ENCODE measurements at places on chromosomes 16 and 17. TPM values are rescaled to one million over a fixed set of nuclear protein-coding genes. Genes with fewer than 3 reads are reported as not detected.

- DNase-seq, result no peak
Observed at GRCh38 chr17:36937959-36938565, 787 bp downstream of the LHX1 start.

Gene MED31
- 24.8 TPM for polyA plus RNA-seq

GRCh38 chr17:82330322-82331239, 3.0 kb downstream of the SECTM1 start:
- no peak for DNase-seq

DNA sequence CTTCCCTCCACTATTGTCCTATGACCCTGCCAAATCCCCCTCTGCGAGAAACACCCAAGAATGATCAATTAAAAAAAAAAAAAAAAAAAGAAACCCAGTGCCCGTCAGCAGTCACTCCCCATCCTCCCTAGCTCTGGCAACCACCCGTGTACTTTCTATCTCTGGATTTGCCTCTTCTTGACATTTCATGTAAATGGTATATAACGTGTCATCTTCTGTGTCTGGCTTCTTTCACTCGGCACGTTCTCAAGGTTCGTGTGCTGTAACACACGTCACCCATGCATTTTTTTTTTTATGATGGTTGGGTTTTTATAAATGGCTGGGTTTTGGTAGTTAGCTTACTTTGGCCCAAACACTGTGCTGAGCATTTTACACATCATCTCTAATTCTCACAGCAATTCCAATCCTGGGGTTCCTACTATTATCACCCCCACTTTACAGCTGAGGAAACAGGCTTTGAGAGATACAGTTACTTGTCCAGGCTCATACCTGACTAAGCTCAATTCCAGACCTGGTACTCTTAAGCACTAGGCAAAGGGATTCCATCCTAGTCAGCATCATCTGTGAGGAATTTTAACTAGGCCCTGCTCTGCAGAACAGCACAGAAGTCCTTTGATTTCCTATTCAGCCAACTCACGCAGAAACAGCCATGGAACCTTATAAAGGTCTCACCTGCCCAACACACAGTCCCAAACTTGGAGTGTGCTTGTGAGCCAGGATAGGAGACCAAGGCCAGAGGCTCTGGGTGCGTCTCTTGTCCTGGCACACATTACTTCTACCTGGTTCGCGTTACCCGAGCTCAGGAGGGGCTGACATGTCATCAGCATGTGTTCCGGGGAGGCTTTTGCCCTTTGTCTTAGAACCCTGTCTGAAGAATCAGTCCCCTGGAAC, 11.7 kb downstream of the NDUFAB1 start:
- DNase-seq, result no peak

DNA sequence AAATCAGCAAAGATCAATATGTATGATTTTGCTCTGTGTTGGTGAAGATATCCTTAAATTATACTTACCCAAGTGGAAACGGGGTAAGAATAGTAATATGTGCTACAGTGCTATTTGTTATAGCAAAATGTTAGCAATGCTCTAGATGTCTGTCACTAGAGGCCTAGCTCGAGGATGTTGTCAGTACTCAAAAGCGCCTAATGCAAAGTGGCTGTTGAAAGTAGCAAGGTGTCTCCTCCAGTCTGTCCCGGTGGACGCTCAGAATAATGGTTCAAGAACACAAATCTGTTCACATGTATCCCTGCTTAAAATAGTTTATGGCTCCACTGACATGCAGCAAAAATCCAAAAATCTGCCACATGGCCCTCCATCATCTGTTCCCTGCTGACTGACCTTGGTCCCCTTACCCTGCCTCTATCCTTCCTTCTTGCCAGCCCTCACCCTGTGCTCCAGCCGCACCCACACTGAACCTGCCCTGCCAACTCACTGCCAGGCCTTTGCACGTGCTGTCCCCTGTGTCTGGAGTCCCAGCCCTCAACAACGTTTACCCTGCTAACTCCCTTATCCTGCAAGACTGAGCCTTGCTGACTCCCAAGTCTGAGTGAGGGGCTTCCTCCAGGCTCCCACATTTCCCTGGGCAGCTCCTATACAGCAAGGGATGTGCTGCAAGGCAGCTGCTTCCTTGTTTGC, 9.6 kb upstream of the RNF112 start:
- DNase-seq, result no peak

DNA sequence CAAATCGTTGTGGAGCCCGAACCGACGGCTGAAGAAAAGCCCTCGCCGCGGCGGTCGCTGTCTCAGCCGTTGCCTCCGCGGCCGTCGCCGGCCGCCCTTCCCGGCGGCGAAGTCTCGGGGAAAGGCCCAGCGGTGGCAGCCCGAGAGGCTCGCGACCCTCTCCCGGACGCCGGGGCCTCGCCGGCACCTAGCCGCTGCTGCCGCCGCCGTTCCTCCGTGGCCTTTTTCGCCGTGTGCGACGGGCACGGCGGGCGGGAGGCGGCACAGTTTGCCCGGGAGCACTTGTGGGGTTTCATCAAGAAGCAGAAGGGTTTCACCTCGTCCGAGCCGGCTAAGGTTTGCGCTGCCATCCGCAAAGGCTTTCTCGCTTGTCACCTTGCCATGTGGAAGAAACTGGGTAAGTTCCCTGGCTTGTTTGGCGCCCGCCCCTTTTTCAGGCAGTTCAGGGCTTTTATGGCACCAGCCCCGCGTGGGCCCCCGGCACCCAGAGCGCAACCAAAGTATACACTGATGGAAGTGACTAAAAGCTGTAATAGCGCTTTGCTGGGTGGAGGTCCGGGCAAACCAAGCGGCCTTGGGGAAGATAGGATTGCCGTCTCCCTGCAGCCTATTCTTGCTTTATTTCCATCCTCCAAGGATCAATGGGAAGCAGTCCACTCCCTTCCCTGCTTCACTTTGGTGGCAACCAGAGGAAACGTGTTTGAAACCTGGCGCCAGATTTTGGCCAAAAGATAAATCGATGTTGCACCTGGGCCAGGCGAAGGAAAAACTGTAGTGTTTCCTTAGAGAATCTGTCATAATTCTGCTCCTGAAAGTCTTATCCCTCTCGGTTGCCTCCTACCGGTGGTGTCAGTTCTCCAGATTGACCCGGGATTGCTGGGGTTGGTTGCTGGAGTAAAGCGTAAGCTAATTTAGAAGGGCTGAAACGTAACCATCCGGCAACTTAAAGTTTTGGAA, 775 bp downstream of the PPM1D start:
- peak; percentile 87 for DNase-seq

Gene TMEM114
- polyA plus RNA-seq, result not detected

- no peak for DNase-seq
Observed at GRCh38 chr17:37558299-37558698, 50.9 kb downstream of the SYNRG start.

Gene OR3A3
- 0.10 TPM for polyA plus RNA-seq

DNA sequence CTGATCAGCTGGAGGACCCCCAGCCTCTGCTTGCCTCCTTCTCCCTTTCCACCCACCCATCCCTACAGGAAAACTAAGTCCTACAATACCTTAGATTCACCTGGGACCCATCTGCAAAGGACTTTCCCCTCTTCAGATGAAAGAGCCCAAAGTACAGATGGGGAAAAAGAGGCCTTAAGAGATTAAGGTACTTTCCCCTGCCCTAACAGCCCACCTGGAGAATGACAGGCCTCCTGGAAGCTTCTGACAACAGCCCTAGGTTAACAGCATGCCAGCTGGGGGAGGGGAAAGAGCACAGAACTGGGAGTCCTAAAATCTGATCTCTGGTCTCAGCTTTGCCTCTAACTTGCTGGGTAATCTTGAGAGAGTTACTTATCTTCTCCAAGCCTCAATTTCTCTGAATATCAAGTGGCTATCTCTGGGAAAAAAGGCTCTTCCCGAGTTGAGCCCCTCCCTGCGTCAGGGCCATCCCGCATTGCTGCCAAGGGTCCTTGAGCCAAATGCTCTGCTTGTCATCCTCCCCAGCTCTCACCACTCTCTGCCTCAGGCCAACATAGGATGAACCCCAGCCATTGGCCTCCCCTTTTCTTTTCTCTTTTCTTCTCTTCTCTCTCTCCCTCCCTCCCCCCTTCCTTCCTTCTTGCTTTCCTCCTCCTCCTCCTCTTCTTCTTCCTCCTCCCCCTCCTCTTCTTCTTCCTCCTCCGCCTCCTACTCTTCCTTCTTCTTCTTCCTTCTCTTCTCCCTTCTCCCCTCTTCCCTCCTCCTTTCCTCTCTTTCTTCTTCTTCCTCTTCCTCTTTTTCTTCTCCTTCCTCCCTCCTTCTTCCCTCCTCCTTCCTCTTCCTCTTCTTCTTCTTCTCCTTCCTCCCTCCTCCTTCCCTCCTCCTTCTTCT, 22.5 kb upstream of the SP6 start:
- DNase-seq, result no peak

- DNase-seq, result no peak
Observed at GRCh38 chr16:47029724-47030123, 56.2 kb upstream of the DNAJA2 start.

GRCh38 chr17:18059283-18059682, 20.1 kb downstream of the GID4 start:
- DNase-seq, result no peak

Gene SLC52A1
- 0.47 TPM for polyA plus RNA-seq

DNA sequence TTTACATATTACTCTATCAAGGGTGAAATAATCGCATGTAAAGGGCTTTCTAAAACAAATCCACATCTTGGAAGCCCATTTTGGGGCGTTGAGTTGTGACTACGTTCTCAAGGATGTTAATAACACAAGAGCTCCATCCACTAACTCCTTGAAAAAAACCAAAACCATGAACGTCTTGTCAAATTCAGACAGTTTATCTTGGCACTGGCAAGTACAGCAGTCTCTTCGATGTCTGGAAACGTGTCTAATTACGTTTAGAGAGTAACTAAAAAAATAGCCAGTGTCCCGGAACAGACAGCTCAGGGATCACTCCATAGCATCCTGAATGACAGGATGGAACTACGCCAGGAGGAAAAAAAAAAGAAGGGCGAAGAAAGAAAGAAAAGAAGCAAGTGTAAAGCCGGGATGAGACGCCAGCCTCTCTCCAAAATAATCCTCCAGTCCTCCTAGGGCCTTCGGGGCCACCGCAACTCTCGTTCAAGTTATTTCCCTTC, 954 bp downstream of the MYO1D start:
- peak; percentile 44 for DNase-seq

DNA sequence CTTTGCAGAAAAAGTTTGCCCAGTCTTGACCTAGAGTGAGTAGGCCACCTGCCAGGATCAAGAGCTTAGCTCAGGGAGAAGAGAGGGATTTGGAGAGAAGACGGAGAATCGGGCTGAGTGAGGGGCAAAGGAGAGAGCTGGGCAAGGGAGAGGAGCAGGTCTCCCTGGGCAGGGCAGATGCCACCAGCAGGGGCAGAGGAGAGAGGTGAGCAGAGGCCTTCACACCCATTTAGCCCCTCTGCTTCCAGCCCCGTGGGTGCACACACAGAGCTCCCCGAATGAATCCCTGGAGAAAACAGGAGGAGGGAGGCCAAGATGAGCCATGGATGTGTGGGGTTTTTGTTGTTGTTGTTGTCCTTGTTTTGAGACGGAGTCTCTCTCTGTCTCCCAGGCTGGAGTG, 29.2 kb downstream of the TBX4 start:
- DNase-seq, result no peak

- DNase-seq, result no peak
Observed at GRCh38 chr17:10518271-10519037, at the start of gene MYH1. Gene MYH1 (minus strand): TSS chr17:10518542. CDS start chr17:10516642, 1,900 bp downstream.

Gene TEKT1
- 0.62 TPM for polyA plus RNA-seq

DNA sequence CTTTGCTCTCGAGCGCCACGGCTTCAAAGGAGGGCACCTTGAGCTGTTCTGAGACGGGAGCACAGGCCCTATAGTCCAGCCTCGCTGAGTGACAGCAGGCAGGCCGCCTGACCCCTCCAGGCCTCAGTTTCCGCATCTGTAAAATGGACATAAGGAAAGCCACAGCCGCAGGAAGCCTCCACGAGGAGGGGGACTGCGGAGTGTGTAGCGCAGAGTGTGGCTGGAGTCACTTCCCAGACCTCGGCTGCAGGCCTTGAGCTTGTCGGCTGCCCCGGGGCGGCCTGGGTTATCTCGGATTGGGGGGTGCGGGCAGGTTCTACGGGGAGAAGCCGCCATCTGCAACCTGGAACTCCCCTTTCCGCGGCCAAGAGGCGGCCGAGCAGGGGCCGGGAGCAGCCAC, 40.8 kb downstream of the ZFPM1 start:
- no peak for DNase-seq

Gene GPR142
- 0.25 TPM for polyA plus RNA-seq

- DNase-seq, result no peak
Observed at GRCh38 chr17:42362245-42362961, 25.8 kb downstream of the STAT3 start.

Gene RNPS1
- 207 TPM for polyA plus RNA-seq

Gene LCMT1
- polyA plus RNA-seq, result 78.1 TPM

Data from left kidney (tissue), 8 donors.